Progenitor cell of endocrine pancreas (in vitro differentiated cells): ENCODE measurements at places on chromosomes 2 and 18.

GRCh38 chr2:23291239-23291638 is 93.7 kb upstream of the KLHL29 start:
- DNase-seq: no peak

- no peak for DNase-seq
Observed at GRCh38 chr18:22493940-22494339, 76.2 kb upstream of the CTAGE1 start.

- no peak for DNase-seq
Observed at GRCh38 chr18:3246635-3247239, 864 bp upstream of the MYL12A start.

GRCh38 chr2:48914477-48915089 is 159.1 kb upstream of the LHCGR start:
- DNase-seq: no peak

- DNase-seq: no peak
Observed at GRCh38 chr18:24378598-24378997, 19.0 kb downstream of the OSBPL1A start.

- no peak for DNase-seq
Observed at GRCh38 chr2:221518201-221518934, 53.7 kb downstream of the EPHA4 start.

DNA sequence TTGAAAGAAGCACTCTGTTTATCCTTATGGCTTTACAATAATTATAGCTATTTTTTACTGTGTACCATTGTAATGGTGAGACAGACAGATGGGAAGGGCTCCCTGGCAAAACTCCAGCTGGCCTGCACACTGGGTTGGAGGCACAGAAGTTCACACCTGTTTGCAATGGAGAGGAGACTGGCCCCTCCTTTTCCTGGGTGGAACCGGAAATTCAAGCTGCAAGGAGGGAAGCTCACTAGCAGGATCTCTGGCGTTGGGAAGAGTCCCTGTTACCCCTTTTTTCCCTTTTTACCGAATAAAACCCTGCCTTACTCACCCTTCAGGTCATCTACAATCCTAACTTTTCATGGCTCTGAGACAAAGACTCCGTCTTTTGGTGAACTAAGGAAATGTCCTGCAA is 100.3 kb upstream of the TFPI start:
- no peak for DNase-seq
